ENCODE measurements at places on chromosomes 7 and 10.

GRCh38 chr10:56496186-56496486 is 135.1 kb upstream of the ZWINT start:
- no peak for DNase-seq

- no peak for DNase-seq
Observed at GRCh38 chr10:44415121-44415520, 30.2 kb upstream of the CXCL12 start.

- DNase-seq = peak; percentile 20
Observed at GRCh38 chr10:615583-616152, 73.8 kb downstream of the DIP2C start.

GRCh38 chr10:6729861-6730344 is 149.8 kb upstream of the PRKCQ start:
- no peak for DNase-seq

GRCh38 chr10:86500846-86501245 is 20.7 kb downstream of the WAPL start:
- DNase-seq = no peak

DNA sequence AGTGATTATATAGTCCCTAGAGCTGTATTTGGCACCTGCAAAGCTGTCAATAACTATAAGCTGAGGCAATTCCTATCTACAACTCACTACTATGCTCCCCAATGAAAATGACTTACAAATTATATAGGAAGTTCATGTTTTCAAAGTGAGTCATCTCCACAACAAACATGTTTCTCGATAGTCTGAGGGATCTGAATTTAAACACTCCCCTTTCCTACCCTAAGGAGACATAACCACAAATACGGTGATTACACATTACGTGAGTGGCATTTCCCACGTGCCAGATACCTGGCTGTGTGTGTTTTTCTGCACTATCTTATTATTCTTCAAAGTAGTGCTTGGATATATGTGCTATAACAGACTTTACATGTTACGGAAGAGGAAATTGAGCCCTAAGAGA is 122.5 kb upstream of the C1QL3 start:
- no peak for DNase-seq

GRCh38 chr7:128168667-128169210 is 72.3 kb upstream of the LEP start:
- no peak for DNase-seq

All from upper lobe of right lung (tissue), 1 donor.